ENCODE measurements at places on chromosomes 2 and 18.

- DNase-seq: no peak
Measured at GRCh38 chr2:233142355-233142897, 82.3 kb downstream of the INPP5D start.

GRCh38 chr18:63963615-63964256 is 6.1 kb upstream of the SERPINB8 start:
- peak; percentile 58 for DNase-seq

DNA sequence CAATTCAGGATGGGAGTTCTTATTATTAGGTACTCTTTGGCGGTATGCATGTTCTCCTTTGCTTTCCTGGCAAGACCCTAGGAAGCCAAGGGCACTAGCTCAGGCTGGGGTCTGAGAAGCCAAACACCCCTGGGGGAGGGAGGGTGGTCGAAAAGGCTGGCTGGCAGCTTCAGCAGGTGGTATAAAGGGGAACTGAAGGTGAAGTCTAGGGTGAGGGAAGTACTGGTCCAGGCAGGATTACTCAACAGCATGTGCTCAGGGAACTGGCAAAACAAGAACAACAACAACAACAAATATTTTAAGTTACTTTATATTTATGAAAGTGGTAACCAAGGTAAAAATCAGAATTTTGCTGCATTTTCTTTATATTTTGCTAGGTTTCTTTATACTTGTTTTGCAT is 40.7 kb upstream of the PCBP1 start:
- no peak for DNase-seq

- DNase-seq: no peak
Measured at GRCh38 chr2:20390524-20391123, 40.0 kb upstream of the PUM2 start.

DNA sequence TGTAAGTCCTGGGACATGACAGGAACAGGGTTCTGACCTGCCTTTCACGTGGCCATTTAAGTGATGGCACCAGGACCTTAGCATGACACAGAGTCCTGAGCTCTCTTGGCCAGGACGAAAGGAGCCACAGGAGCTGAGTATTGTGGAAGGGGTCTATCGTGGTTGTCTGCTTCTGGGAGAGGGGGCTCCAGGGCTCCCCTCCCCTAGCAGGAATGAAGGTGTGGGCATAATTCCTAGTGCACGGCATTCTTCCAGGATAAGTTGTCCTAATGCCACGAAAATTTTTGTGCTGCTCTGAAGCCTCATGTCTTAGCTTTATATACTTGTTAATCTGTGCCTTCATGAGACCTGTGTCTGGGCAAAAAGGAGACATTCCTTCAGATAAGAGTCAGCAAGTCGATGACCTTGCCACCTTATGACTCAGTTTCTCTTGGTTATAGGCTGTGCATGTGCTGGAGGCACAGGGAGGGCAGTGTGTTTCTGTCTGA is 17.1 kb downstream of the GATA6 start:
- no peak for DNase-seq

- no peak for DNase-seq
Measured at GRCh38 chr2:111247491-111247890, 126.8 kb downstream of the BCL2L11 start.

- DNase-seq: no peak
Measured at GRCh38 chr2:218027426-218028188, 24.8 kb upstream of the TNS1 start.

DNA sequence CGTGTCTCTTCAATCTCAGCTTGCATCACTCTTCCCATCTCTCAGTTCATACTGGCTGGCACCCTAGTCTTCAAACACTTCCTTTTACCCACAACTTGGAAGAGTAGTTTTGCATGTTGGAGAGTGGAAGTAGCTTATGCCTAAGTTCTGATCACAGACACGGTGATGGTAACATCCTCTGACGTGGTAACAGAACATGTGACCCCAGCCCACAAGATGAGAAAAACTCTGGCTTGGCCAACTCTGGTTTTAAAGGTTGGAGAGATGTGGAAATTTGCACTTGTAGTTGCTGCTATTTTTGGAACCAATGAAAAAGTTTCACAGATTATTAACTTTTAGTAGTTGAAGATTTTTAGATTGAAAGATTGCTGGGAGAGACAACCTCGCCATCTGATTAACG is 155.4 kb upstream of the SLC35G4 start:
- DNase-seq: no peak

- peak; percentile 77 for DNase-seq
Measured at GRCh38 chr2:173963323-173963816, 1.8 kb downstream of the SP3 start.

GRCh38 chr2:177680866-177681712 is 288.5 kb downstream of the AGPS start:
- DNase-seq: no peak
